HCT116 (cell line): ENCODE measurements at places on chromosomes 2 and 18.
A peak's percentile ranks its signal among the peaks of the same experiment; 100 is the strongest.

GRCh38 chr2:101858910-101859309, 132.8 kb upstream of the IL1R2 start:
- DNase-seq, result no peak

DNA sequence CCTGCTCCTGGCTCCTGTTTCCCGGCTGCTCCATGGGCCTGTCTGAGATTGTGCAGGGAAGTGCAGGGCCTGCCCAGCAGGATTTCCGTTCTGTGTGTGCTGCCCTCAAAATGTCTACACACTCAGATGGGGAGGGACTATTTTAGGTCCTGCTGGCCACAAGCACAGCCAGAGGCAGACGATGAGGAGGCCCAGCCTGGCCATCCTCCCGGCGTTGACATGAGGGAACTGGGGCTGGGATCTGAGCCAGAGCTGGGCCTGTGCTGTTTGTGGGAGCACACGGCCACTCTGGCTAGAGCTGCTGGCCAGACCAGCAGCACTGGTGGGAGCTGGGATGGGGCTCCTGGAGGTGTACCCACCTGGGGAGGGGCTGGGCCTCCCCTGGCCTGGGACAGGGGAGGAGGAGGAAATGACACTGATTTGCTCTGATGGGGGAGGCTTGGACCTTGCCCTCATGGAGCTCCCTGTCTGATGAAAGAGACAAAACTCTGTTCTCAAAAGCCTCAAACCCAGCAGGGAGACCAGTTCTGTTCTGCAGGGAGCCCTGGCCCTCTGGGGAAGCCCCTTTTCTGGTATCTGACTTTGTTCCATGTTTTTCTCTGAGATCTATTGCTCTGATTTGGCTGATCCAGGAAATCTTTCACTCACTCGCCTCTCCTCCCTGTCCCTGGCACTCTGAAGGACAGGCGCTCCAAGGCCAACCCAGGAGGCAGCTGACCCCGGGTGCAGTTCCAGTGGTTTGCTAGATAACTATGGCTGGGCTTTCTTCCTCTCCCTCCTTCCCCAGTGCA, 161.8 kb downstream of the DYSF start:
- DNase-seq, result no peak

DNA sequence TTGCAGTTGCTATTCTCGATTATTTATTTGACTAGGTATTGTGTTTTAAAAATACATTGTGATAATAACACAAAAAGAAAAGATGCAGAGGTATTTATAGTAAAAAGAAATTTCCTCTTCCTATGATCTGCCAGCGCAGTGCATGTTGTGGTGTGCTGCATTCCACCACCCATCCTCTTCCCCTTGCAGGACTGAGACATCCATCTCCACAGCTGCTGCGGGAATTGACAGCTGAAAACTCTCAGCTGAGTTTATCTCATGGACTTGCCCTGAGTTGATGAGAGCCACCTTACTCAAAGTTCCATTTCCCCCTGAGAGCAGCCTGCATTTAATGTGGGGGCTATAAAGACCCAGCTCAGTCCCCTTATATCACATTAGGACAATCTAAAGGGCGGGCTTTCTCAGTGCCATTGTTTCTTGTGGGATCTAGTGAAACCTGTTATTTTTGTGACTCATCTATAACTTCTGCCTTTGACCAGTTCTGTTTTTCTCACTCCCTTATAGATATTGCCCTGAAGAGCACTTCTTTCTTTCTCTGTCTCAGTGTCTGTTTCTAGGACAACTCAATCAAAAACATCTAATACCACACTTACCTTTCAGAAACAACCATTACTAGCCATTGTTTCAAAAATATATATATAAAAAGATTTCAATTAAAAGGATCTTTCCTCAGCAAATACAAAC, 698.5 kb downstream of the NR4A2 start:
- DNase-seq, result no peak

- peak; percentile 3 for DNase-seq
Observed at GRCh38 chr2:83817511-83817910, 641.6 kb downstream of the SUCLG1 start.

- DNase-seq, result peak; percentile 48
Observed at GRCh38 chr18:60372596-60372995, at the start of gene MC4R. Gene MC4R (minus strand): TSS chr18:60372775. CDS start chr18:60372349, 426 bp downstream.

- DNase-seq, result no peak
Observed at GRCh38 chr2:19574778-19575260, 216.4 kb upstream of the OSR1 start.

DNA sequence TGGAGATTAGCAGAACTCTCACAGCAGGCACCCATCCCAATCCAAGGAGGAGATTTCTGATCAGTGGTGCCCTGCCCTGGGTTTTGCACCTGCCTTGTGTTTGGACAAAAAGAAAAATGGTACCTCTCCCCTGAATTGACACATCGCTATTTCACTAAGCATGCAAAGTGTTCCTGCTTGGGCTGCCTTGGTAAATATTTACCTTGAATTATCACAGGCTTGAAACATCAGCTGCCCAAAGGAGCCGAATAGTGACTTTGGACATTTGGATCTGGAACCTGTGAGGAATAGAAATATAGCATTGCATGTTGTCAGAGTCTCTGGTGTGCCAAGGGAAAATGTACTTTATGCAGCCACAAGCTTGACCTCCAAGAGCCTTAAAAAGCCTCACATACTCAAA, 926.4 kb upstream of the FANCL start:
- no peak for DNase-seq
